Iris pigment epithelial cell (primary cell): ENCODE measurements at places on chromosomes 1 and 21.

DNA sequence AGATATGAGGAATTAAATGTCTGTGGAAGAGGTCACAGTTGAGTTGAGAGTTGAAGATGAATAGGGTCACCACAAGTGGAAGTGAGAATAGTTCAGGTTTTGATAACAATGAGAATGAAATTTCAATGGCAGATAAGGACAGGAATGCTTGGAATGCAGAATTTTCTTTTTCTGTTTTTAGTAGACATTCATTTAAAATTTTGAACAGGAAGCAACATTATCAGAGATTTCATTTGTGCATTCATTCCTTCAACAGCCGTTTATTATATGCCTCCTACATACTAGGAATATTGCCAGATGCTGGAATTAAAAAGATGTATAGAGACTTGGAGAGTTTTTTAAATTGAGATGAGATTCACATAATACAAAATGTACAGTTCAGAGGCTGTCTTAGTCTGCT lies 126.8 kb downstream of the ITSN1 start:
- DNase-seq = peak; percentile 18

DNA sequence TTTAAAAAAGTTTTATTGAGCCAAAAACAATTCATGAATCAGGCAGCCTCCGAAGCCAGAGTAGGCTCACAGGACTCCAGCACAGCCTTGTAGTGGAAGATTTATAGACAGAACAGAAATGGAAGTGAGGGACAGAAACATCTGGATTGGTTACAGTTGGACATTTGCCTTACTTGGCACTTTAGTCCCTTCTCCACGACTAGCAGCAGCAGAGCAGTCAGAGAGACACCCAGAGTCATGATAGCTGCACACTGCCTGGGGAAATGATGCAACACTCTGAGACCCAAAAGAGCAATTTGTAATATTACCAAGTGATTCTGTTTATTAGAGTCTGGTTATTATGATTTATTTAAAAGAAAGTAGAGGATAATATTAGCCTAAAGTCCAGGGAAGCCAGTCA lies 72.2 kb upstream of the KRTAP11-1 start:
- DNase-seq = no peak

DNA sequence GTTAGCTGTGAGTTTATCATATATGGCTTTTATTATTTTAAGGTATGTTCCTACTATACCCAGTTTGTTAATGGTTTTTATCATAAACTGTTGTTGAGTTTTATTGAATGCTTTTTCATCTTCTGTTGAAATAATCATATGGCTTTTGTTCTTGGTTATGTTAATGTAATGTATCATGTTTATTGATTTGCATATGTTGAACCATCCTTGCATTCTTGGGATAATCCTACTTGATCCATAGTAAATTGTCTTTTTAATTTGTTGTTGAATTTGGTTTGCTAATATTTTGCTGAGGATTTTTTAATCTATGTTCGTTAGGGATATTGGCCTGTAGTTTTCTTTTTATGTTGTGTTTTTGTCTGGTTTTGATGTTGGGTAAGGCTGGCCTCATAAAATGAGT lies 185.6 kb downstream of the PAPPA2 start:
- DNase-seq = no peak

GRCh38 chr1:156859523-156860112 lies 701 bp upstream of the INSRR start:
- DNase-seq = peak; percentile 30

- DNase-seq = no peak
Observed at GRCh38 chr1:92851729-92852128, 19.9 kb downstream of the RPL5 start.

- no peak for DNase-seq
Observed at GRCh38 chr1:204818998-204819397, 51.7 kb upstream of the NFASC start.

DNA sequence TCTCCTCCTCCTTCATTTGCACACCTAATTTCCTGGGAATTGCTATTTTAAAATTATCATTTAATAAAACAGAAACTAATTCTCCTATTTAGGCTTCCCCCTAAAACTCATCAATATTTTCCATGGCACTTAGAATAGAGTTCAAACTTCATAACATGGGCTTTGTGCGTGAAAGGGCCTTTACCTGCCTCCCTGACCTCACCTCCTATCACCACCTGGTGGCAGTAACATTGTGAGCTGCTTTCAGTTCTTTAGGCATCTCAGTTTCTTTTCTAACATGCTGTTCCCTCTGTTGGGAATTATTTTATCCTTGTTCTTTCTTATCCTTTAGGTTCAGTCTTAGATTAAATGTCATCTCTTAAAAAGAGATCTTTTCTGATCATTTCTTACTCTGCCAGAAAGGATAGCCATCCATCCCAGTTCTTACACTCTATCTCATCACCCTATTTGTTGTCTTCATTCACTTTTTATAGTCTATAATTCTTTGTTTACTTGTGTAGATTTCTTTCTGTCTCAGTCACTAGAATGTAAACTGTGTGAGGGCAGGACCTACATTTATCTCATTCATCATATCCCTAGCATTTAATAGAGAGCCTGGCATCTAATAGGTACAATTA lies 133.8 kb upstream of the KIAA1614 start:
- DNase-seq = no peak

DNA sequence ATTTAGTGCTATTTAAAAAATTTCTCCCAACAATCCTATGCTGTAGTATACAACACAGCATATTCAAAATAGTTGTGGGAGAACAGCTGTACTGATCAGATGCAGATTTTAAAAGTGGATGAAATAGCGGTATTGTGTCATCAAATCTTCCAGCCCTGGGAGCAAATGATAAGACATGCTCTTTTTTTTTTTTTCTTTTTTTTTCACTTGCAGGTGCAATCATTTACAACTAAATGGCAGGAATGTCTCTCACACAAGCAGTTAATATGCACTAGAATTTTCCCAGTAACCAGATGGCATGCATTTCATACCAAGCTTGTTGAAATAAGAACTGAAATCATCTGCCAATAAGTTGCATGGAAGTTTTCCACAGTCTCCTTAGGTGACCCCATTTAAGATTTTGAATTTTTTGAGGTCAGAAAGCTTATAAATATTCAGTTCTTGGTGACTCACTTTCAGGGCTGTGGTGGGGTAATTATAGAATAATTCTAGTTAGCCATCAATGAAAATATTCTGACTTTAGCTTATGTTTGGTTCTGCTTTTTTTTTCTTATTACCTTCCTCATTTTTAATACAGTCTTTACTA lies 623.9 kb upstream of the NR5A2 start:
- peak; percentile 49 for DNase-seq

GRCh38 chr1:56973923-56974742 lies 8.3 kb upstream of the C8B start:
- DNase-seq = peak; percentile 10

- no peak for DNase-seq
Observed at GRCh38 chr1:185281245-185281644, 35.8 kb downstream of the IVNS1ABP start.

- DNase-seq = peak; percentile 27
Observed at GRCh38 chr1:44237721-44238457, 24.6 kb downstream of the DMAP1 start.

GRCh38 chr1:9373619-9374018 lies 80.9 kb downstream of the SPSB1 start:
- DNase-seq = no peak

DNA sequence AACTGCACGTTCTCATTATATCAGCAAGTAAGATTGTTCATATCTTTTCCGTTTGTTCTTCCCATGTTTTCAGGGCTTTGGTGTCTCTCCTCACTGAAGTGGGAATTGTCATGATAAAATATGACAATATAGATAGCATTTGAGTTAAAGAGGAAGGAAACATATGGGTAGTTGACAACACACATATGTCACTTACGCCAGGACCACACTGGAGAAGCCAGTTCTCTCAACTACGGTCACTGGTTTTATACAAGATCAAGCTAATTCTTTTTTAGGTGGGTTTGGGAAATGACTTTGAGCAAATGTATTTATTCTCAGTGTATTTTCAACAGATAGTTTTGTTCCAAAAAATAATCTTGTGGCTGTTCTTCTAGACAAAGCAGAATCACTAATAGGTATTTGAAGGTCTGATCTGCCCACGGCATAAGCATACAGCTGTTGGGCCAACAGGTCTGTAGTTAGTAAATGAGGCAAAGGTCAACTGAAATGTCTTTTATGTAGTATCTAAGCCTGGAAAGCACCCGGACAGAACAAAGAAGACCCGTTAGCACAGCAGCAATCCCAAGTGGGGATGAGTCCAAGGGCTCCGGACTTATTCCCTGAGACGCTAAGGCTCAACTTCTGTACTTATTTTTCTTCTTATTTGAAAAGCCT lies 433.6 kb upstream of the ZP4 start:
- no peak for DNase-seq

DNA sequence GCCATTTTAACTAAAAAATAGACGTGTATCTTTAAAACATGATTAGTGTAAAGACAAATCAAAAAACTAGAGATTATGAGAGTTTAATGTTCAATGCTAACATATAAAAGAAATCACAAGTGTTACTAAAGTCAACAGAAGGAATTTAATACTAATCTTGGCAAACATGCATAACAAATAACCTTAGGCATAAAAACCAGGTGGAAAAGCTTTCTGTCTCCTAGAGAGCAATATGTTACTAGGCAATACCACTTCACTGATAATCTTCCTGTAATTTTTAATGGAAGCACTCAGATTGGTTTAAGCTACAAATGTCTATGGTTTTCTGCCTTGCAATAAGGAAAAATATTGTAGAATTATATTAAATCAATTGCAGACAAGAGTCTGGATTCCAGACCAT lies 121.9 kb downstream of the NME7 start:
- DNase-seq = no peak

DNA sequence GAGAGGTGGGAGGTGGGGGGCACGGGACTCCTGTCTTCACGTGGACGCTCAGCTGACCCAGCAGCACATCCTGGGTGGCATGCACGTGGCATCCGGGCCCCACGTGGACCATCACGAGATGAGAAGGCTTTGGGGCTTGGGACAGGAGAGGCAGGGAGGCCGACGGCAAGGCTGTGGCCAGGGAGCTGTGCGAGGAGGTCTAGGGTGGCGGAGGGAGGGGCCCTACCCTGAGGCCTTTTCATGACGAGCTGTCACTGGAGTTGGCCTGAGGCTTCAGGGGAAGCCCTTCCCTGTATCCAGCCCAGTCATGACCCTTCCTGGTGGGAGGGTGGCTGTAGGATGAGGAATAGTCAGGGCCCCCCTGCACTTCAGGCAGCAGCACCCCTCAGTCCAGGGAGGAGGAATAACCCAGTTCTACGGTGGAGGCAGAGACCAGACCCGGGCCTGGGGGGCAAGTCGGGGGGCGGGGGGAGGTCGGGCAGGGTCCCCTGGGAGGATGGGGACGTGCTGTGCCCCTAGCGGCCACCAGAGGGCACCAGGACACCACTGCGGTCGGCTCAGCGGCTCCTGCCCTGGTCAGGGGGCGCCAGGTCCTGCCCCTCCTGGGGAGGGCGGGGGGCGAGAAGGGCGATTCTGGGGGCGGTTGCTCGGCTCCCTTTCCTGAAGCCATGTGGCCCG lies 2.0 kb upstream of the PERM1 start:
- no peak for DNase-seq

GRCh38 chr1:179823693-179824092 lies 53.9 kb downstream of the TOR1AIP2 start:
- no peak for DNase-seq

DNA sequence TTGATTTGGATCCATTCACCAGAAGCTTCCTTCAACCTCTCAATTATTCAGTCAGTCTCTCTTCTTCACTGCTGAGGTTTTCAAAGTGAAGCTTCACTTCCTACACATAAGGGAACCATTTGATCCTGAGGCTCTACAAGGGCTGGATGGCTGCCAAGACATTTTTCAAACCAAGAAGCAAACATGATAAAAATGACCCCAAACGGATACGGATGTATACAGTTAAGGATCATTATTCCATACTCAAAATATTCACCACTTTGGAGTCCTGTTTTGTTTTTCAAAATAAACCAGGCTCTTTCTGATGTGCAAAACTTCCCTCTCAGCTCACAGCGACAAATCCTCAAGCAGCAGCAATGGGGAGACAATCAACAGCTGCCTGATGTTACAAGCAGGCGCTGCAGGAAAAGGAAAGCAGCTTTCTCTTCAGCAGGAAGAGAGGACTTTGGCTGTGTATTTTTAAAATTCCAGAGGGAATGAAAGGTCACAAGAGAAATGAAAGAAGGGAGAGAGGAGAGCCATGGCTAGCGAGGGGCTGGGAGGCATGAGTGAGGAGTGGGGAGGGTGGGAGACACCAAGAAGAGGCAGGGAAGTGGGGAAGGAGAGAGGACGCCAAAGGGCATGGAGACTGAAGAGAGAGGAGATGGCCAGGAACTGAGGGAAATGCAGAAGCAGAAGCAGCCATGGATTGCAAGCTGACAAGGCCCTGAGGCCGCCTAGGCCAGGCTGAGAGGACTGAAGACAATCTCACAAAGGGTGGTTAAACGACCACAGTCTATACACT lies 145.4 kb downstream of the SLC45A1 start:
- DNase-seq = peak; percentile 89

GRCh38 chr1:229133811-229134210 lies 137.1 kb upstream of the RAB4A start:
- DNase-seq = no peak

GRCh38 chr1:147757015-147757990 lies 3.1 kb downstream of the GJA5 start:
- DNase-seq = no peak

GRCh38 chr1:215005078-215005477 lies 77.5 kb upstream of the KCNK2 start:
- peak; percentile 49 for DNase-seq

- DNase-seq = peak; percentile 49
Observed at GRCh38 chr1:94326329-94326728, 88.9 kb upstream of the ARHGAP29 start.

DNA sequence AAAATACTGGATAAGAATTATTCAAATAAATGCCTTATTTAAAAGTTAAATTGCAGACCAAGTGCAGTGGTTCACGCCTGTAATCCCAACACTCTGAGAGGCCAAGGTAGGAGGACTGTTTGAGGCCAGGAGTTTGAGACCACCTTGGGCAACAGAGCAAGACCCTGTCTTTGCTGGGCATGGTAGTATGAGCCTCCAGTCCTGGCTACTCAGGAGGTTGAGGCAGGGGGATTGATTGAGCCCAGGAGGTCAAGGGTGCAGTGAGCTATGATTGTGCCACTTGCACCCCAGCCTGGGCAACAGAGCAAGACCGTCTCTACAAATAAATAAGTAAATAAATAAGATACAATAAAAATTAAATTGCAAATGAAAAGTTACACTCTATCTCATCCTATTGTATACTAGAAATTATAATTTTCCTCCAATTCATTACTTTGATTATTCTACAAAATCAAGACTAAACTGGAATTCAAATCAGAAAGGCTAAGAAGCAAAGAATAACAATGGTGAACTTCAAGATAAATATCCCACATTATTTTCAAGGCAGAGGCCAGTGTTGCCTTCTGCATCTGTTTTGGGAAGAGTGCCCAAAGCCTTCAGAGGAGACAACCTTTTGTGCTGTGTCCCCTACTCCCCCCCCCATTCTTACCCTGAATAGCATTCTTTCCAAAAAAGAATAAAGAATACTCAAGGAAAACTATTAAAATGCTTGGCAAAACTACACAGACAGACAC lies 73.3 kb upstream of the IRF2BP2 start:
- no peak for DNase-seq

- DNase-seq = peak; percentile 36
Observed at GRCh38 chr1:170410401-170411166, 121.4 kb upstream of the GORAB start.
